ENCODE measurements at places on chromosomes 13 and 19.

- DNase-seq, result no peak
Observed at GRCh38 chr19:48644839-48645619, 958 bp downstream of the CA11 start.

DNA sequence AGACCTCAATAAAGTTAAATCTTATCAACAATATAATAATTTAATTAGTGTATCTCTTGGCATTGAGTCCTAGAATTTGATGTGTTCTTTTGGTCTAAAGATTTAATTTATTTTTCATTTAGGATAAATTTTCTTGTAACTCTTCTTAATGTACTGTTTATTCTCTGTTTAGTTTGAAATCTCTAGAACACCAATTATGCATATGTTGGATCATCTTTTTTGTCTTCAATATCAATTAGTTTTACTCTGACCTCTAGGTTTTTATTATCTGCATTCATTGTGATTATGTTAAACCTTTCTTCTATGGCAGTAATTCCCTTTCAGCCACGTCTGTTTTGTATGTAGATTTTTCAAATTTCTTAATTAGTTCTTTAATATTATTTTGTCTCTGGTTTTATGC, 93.8 kb upstream of the ARHGEF7 start:
- DNase-seq, result no peak

DNA sequence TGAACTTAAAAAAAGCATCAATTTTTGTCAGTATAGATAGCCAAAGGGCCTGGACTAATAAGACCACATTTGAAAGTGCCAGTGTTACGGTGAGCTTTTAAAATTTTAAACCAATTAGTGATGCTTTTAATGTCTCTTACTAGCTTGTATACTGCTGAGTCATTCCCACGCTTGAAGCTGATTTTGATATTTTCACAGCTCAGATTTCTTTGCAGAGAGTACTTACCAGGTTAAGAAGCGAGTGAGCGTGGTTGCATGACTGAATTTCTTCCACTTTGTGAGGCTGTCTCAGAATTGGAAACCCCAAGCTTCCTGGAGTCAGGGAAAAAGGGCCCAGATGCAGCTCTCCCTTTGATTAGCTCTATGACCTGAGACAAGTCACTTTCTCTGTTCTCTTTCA, 74.5 kb upstream of the NBEA start:
- no peak for DNase-seq

DNA sequence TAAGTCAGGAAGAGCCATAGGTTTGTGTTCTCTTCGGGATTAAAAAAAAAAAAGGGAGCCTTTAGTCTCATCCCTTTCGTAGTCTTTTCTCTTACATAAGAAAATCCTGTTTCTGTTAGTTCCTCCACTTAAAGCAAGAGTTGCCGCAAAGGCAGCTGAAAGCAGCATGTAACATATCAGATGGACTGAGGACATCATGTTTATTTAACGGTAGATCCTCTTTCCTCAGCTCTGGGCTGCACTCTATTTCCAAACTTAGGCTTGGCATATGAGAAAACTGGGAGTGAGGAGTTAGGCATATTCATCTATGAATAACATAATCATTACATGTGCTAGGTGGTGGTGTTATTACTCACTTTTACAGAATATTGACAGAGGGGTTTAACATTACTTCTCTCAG, 391.2 kb downstream of the KLF12 start:
- DNase-seq, result no peak

GRCh38 chr19:10338940-10339339, 484 bp downstream of the ICAM3 start:
- no peak for DNase-seq

- DNase-seq, result no peak
Observed at GRCh38 chr19:38247126-38247525, 9.0 kb downstream of the PPP1R14A start.

- DNase-seq, result no peak
Observed at GRCh38 chr13:37277435-37278144, 172.1 kb upstream of the CSNK1A1L start.

GRCh38 chr13:104900191-104900817, 1635.2 kb downstream of the EFNB2 start:
- DNase-seq, result no peak

DNA sequence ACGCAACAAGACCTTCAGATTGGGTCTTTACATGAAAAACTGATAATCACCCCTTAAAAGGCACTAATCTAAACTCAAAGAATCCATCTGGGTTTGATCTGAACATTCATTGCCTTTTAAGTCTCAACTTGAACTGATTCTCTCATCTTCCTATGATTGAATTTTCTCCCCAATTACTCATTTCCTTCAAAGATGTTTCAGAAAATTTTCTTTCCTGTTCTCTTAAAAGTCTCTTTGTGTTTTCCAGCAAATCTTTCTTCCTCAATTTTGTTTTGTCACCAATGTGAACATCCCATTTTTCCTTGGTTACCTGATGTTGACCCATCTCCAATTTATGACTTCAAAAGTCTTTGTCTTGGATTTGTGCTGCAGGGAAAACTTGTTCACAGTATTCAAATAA, 234.3 kb downstream of the DACH1 start:
- no peak for DNase-seq

DNA sequence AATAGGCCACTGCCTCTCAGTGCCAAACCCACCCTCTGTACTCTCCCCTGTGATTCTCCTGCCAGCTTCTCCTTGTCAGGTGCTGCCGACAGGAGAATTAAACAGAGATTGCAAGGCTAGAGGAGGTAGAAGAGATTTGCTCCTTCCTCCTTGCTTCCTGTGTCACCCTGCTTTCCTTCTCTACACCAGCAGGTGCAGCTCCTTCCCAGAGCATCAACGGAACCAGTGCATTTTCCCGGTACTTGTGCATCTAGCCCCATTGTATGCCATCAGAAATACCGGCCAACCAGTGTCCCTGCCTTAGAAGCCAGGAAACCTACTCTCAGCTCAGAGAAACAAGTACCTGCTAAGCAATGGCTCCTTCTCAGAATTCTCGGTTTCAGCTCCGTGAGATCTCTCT, 253.2 kb downstream of the SUCLA2 start:
- no peak for DNase-seq

DNA sequence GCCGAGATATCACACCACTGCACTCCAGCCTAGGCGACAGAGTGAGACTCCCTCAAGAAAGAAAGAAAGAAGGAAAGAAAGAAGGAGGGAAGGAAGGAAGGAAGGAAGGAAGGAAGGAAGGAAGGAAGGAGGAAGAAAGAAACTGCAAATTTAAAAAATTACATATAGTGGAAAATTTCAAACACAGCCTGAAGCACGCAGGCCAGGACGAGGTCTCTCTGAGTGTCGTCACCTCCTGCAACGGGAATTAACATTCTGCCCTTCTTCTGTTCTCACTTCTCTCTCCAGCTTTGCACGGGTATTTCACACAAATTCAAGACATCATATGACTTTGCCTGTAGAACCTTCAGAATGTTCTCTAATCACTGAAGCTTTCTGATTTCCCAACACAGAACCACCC, 108.2 kb downstream of the GNG7 start:
- DNase-seq, result no peak

DNA sequence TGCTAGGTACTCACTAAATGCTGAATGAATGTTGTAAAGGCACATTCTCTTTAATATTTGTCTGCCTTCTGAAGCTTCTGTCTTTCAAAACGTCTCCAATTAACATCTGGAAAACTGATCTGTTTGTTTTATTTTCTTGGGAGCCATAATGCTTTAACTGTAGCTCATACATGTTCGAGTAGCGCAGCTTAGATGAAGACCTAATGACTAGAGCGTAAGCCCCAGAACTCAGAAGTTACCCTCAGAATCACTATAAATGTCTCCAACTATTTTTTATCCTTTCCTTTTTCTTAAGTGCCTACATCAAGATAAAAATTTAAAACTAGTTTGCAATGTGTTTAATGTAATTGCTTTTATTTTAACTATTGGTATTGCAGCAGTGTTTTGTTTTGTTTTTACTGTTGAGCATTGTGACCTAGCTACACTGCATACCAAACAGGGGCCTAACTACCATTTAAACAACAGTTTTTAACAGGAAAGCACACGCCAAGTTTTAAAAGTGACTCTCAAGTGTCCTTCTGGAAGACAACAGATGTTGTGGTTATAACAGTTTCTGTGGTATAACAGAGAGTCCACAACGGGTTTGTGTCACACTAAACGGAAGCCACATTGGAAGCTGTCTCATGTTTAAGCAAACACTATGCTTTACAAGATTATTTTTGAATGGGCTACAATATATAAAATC, 42.0 kb downstream of the MRPL57 start:
- no peak for DNase-seq

- no peak for DNase-seq
Observed at GRCh38 chr19:810883-811489, 10.8 kb downstream of the PLPPR3 start.

DNA sequence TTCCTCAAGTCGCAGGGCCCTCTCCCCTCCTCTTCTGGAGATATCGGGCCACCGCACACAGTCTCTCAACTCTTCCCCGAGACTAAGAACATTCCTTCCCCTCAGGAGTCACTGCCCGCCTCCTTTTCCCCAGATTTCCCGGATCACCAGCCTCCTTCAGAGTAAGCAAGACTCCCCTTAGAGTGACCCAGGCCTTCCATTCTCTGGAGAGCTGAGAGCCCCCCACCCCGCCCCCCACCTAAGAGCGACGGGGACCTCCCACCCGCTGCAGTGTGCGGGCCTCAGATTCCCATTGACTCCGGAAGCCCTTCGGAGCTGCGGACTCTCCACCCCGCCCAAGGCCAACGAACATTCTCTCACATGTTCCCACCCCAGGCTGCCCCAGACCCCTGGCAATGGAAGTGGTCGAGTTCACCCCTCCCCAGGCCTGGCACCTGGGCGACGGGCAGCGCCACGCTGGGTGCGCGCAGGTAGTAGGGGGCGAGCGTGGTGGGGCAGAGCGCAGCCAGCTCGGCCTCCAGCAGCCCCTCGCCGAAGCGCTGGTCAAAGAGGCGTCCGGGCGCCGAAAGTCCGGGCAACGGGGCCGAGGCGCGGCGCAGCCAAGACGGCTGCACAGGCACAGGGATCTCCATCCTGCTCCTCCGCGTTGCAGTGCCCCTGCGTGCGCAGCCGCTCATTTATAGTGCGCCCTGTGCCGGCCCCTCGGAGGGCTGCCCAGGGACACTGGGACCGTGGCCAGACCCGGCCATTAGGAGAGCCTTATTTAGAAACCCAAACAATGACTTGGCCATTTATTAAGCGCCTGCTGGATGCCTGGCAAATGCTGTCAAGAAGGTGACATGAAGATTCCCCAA, at the start of gene HSPB6:
Gene HSPB6, minus strand, starts transcription at position 653 of the 854 bp plus-strand sequence. Its CDS starts 21 bp downstream, at position 632.
- no peak for DNase-seq

DNA sequence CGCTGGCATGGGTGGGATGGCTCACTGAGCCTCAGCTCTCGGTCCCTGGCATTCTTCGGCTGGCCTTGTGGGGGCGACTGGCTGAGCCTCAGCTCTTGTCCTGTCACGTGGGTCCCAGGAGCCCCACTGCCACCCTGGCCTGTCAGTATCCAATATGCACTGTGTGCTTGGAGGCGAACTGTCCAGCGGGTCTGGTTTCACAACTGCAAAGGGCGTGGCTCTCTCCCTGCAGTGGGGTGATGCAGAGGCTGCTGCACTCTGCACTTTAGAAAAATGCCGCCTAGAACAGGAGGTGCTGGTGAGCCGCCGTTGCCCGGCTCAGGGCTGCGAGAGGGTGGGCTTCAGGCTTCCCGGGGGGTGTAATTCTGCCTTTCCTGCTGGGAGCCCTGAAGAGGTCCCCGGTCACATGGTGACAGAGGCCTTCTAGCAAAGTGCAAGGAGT, 17.0 kb upstream of the TMEM255B start:
- DNase-seq, result no peak

DNA sequence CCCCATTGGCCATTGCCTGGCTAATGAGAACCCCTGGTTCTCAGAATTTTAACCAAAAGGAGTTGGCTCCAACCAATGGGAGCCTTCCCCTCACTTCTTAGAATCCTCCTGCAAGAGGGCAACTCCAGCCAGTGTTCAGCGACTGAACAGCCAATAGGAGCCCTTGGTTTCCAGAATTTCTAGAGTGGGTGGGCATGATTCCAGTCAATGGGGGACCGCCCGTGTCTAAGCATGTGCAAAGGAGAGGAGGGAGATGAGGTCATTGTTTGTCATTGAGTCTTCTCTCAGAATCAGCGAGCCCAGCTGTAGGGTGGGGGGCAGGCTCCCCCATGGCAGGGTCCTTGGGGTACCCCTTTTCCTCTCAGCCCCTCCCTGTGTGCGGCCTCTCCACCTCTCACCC, 9.5 kb upstream of the SWSAP1 start:
- DNase-seq, result no peak

DNA sequence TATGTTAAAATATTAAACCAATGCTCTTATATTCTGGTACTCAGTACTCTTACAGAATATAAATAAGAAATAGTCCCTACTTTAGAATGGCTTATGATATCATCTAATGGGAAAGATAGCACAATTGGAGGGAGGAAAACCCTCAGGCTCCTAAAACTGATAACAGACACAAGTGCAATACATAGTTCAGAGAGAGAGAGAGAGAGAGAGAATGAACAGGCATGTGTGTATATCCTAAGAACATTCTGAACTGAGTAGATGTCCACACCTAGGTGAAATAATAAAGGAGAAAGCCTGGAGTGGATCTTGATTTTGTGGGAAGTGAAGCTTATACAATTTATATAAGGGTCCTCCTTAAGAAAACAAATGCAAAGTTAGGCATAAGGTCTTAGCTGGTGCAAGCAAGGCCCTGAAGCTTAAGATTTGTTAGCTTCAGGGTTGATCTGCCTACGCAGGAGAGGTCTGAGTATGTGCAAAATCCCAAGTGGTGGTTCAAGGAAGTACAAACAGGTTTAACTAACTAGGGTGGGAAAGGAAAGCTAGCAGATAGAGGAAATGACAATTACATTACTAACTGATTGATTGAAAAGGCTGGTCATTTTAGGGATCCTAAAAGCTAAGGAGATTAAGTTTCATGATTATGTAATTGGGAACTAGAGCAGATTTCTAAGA, 53.3 kb downstream of the SOX21 start:
- no peak for DNase-seq

GRCh38 chr13:111526922-111527321, 206.5 kb downstream of the TEX29 start:
- no peak for DNase-seq

DNA sequence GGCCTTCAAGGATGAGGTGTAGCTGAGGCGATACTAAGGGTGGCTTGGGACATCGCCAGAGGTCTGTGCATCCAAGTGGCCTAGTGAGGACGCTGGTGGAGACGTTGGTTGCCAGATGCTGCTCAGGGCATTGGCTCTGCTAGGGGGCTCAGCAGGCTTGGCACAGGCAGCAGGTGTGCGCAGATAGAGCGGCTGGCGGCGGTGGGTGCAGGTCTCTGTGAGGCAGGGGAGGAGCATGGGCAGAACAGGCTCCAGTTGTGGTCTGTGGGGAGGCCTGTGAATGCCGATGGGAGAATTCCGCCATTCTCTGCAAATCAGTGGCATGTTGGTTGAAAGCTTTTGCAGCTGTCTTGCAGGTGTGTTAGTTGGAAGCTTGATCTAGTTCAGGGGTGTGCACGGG, 21.2 kb downstream of the PRAM1 start:
- DNase-seq, result no peak

DNA sequence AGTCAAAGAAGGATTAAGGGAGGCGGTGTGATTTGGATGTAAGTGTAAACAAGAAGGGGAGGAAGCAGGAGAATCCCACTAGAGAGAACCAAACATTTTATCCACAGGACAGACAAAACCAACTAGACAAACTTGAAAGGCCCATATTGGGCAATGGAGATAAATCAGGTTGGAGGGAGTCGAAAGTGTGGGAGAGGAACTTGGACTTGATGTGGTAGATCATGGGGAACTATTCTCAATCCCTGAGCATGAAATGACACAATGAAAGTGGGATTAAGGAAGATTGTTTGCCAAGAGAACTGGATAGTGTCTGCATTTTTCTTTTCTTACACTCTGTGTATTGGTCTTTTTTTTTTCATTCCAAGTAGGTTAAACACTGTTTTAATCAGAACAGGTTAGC, 17.9 kb downstream of the GPR183 start:
- no peak for DNase-seq

- DNase-seq, result no peak
Observed at GRCh38 chr19:1417145-1417544, 9.8 kb downstream of the DAZAP1 start.
